ENCODE measurements at places on chromosomes 3 and 15.
A peak's percentile ranks its signal among the peaks of the same experiment; 100 is the strongest.

GRCh38 chr15:73889053-73889761 is 15.8 kb downstream of the TBC1D21 start:
- H3K27ac ChIP-seq, result no peak overlapping the region
- no peaks in the 10 kb centered on the region for H3K4me1 ChIP-seq
- H3K27me3 ChIP-seq, result peaks cover 5% of the 10 kb centered on the region

- H3K36me3 ChIP-seq, result no peaks in the 10 kb centered on the region
- no peak overlapping the region for H3K4me3 ChIP-seq
- peaks cover 5% of the 10 kb centered on the region for H3K27me3 ChIP-seq
- H3K4me1 ChIP-seq, result no peaks in the 10 kb centered on the region
- no peak for DNase-seq
Observed at GRCh38 chr3:134453631-134454030, 32.2 kb downstream of the ANAPC13 start.

DNA sequence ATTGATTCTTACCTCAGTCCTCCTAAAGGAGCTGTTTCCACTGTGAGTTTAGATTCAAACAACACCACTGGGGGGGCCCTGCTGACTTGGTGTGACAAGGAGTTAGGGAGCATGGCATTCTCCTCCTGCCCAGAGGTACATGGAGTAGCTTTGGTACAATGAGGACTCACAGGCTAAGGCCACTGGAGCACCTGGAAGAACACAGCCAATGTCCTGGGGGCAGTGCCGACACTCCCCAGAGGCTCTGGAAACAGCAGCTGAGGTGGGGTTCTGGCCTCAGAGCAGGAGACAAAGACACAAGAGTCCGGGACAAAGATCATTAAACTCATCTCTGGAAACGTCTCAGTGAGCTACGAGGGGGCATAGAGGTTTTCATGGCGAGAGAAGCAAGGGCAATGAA is 69.7 kb upstream of the POMGNT2 start:
- peaks cover 5% of the 10 kb centered on the region for H3K36me3 ChIP-seq
- DNase-seq, result no peak
- no peaks in the 10 kb centered on the region for H3K27me3 ChIP-seq

DNA sequence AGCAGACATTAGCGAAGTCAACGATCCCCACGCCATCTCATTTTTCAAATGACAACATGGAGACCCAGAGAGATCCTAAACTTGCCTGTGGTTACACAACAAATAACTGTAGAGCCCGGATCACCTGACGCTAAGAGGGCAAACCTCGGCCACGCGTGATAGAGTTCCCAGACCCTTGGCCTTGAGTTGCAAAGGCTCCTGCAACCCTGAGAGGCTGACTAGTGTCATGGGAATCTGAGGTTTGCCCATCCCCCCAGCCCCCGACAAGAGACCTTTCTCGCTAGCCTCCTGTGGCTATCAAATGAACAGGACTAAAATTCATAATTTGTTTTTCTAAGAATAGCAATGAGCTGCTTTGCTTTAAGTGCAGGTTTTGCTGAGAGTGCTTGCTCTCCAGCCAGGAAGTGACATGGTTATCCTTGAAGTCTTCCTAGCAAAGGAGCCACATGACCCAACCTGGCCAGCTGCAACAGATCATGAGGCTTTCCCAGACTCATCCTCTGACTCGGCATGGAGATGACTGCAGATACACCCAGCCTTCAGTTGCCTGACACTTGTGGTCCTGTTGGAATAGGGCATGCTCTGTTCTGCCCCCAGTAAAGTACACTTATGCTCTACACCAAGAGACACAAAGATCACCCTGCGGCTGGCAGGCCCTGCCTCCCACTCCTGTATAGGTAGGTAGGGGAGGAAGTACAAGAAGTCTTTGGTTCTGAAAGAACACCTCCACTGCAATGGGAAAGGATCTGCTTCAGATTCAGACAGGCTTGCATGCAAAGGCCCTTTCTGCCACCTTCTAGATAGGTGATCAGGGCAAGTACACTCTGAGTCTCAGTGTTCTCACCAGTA is 36.0 kb downstream of the MCF2L2 start:
- peaks cover 2% of the 10 kb centered on the region for H3K27me3 ChIP-seq
- H3K4me3 ChIP-seq, result no peak overlapping the region
- H3K36me3 ChIP-seq, result no peaks in the 10 kb centered on the region
- no peak for DNase-seq
- H3K27ac ChIP-seq, result no peak overlapping the region

GRCh38 chr3:70857916-70858315 is 545.5 kb upstream of the MDFIC2 start:
- H3K27ac ChIP-seq, result no peak overlapping the region
- H3K4me1 ChIP-seq, result peaks cover 28% of the 10 kb centered on the region
- H3K36me3 ChIP-seq, result no peaks in the 10 kb centered on the region
- DNase-seq, result no peak

- no peaks in the 10 kb centered on the region for H3K4me1 ChIP-seq
- no peak overlapping the region for H3K4me3 ChIP-seq
- DNase-seq, result no peak
- no peaks in the 10 kb centered on the region for H3K27me3 ChIP-seq
- H3K27ac ChIP-seq, result no peak overlapping the region
Observed at GRCh38 chr3:122343654-122344053, 18.6 kb downstream of the CSTA start.

DNA sequence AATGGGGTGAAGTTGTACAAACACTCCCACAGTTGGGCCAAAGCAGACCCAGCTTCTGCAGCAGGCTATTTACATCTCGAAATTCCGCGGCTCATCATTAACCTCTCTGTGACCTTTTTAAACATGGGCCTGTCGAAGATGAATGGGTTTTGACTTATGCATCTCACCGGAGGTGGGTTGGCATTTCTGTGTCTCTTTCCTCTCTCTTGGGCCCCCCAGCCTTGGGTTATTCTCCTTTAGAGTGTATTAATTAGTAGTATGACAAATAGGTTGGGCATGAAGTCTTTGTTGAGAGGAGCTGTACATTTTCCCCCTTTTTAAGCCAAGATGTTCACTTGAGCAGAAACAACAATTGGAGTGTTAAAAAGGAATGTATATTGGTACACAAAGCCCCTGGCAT is 9.8 kb downstream of the SMAD6 start:
- no peak overlapping the region for H3K4me3 ChIP-seq
- no peaks in the 10 kb centered on the region for H3K4me1 ChIP-seq
- H3K27ac ChIP-seq, result no peak overlapping the region
- no peaks in the 10 kb centered on the region for H3K36me3 ChIP-seq
- DNase-seq, result no peak
- no peaks in the 10 kb centered on the region for H3K27me3 ChIP-seq

- H3K36me3 ChIP-seq, result peaks cover 17% of the 10 kb centered on the region
- H3K4me1 ChIP-seq, result peaks cover 3% of the 10 kb centered on the region
Observed at GRCh38 chr15:67190813-67191212, 63.6 kb downstream of the AAGAB start.

DNA sequence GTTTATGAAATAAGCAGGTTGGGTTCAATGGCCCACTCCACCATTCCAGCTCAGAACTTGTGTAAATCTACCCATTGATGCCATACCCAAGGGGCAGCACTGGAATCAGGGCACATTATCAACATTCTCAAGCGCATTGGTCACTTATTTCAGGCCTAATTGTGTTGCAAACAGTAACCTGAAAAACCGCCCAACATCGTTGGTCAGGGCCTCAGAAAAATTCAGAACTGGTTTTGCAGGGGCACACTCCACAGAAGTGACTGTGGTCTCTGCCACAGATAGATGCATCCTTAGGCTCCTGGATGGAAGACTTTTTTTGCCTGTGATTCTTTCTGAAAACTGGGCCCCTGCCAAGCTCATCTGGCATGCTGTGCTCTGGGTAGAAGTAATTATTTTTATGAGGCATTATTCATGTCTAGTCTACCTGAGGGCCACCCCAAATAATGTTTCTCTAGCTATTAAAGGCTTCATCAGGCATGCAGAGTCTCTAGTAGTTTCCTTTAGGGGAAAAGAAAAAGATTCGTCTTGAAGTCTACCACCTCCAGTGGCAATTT is 21.7 kb upstream of the LRTM1 start:
- H3K4me1 ChIP-seq, result no peaks in the 10 kb centered on the region
- DNase-seq, result no peak
- H3K4me3 ChIP-seq, result no peak overlapping the region
- H3K36me3 ChIP-seq, result no peaks in the 10 kb centered on the region

GRCh38 chr15:80689716-80690115 is 5.4 kb upstream of the ABHD17C start:
- H3K27me3 ChIP-seq, result peaks cover 3% of the 10 kb centered on the region
- H3K4me1 ChIP-seq, result peaks cover 3% of the 10 kb centered on the region
- DNase-seq, result no peak
- no peak overlapping the region for H3K4me3 ChIP-seq
- H3K27ac ChIP-seq, result no peak overlapping the region
- H3K36me3 ChIP-seq, result no peaks in the 10 kb centered on the region

DNA sequence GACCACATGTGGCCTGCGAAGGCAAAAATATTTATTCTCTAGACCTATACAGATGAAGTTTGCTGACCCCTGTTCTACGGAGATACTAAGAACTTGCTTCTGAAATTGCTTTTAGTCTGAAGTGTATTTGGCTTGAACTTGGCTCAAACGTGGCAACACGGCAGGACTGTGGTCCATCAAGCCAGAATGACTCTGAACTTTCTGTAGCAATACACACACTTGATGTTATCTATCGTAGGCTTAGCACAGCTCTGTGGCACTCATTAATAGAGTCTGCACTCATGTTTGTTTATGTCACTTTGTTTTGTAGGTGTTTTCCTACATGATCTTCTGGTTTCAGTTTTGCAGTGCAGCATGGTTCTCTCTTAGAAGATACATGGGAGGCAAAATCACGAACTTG is 298.1 kb downstream of the ADAMTS17 start:
- H3K36me3 ChIP-seq, result peaks cover 22% of the 10 kb centered on the region
- no peak overlapping the region for H3K27ac ChIP-seq
- no peaks in the 10 kb centered on the region for H3K4me1 ChIP-seq
- no peak for DNase-seq
- H3K4me3 ChIP-seq, result no peak overlapping the region

GRCh38 chr3:53044371-53044710 is 1.5 kb downstream of the SFMBT1 start:
- no peak for DNase-seq
- H3K4me3 ChIP-seq, result peak overlapping the region; percentile 90
- H3K36me3 ChIP-seq, result peaks cover 3% of the 10 kb centered on the region
- H3K27me3 ChIP-seq, result no peaks in the 10 kb centered on the region
- H3K27ac ChIP-seq, result peak overlapping the region; percentile 90
- peaks cover 54% of the 10 kb centered on the region for H3K4me1 ChIP-seq

- H3K27ac ChIP-seq, result no peak overlapping the region
- H3K27me3 ChIP-seq, result no peaks in the 10 kb centered on the region
- no peaks in the 10 kb centered on the region for H3K36me3 ChIP-seq
- H3K4me3 ChIP-seq, result no peak overlapping the region
Observed at GRCh38 chr3:128330214-128330842, 136.4 kb downstream of the DNAJB8 start.

DNA sequence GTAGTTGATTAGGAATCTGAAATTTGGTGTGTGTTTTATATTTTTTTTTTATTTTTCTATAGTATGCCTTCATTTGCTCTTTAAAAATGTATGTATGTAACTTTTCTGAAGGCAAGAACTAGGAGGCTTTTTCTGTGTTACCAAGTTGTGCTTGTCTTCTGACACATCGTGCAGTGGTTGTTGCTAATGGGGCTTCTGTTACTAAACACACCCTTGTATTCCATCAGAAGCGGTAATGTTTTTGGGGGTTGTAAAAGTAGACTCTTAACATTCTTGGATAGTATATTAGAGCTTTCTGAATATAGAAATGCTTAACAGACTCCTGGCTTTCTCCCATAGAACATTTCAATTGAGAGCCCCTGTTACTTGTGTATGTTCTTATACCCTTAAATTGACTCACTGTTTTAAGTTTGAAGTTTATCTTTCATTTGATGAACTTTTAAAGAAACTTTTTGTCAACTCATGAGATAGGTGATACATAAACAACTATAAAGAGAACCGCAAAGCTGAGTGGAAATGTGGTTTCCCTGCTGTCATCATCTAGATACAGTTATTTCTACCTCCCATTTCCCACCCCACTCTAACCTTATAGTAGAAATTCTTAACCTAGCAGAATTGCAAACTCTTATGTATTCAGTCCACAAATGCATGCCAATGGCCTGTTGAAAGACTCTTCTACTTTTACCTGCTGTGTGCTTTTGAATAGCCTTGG is 2.5 kb downstream of the TIPARP start:
- H3K4me3 ChIP-seq, result peak overlapping the region; percentile 93
- H3K27ac ChIP-seq, result peak overlapping the region; percentile 61
- peaks cover 35% of the 10 kb centered on the region for H3K36me3 ChIP-seq
- DNase-seq, result peak; percentile 65
- peaks cover 56% of the 10 kb centered on the region for H3K4me1 ChIP-seq
- no peaks in the 10 kb centered on the region for H3K27me3 ChIP-seq

- no peak overlapping the region for H3K27ac ChIP-seq
- H3K4me3 ChIP-seq, result no peak overlapping the region
- no peaks in the 10 kb centered on the region for H3K36me3 ChIP-seq
- DNase-seq, result no peak
Observed at GRCh38 chr15:29456255-29456654, 186.6 kb upstream of the NSMCE3 start.

GRCh38 chr3:114447950-114448479 is 154.2 kb downstream of the TIGIT start:
- no peaks in the 10 kb centered on the region for H3K36me3 ChIP-seq
- no peaks in the 10 kb centered on the region for H3K4me1 ChIP-seq
- H3K27ac ChIP-seq, result no peak overlapping the region
- no peaks in the 10 kb centered on the region for H3K27me3 ChIP-seq
- H3K4me3 ChIP-seq, result no peak overlapping the region
- no peak for DNase-seq

DNA sequence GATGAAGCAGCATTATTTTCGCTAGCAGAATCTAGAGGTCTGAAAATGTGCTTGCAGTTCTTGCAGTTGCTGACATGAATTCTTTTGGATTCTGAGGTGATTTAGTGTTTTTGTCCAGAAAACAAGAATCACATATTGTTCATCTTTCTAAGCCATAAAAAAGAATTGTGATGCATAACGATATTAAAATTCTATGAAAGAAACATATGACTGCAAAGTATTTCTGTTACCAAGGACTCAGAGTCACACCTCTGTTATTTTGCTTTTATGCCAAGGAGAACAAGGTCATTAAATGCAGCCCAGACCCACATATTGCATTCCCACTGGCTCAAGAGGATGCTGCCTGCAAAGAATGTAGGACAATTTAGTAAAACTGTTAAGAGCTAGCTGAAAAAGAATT is 299.8 kb upstream of the GPR149 start:
- no peak overlapping the region for H3K27ac ChIP-seq
- no peaks in the 10 kb centered on the region for H3K4me1 ChIP-seq
- no peak for DNase-seq
- no peak overlapping the region for H3K4me3 ChIP-seq

Measured in activated naive CD4-positive, alpha-beta T cell treated with anti-CD3 and anti-CD28 coated beads for 36 hours (primary cell).